Psoas muscle (tissue), 8 donors: ENCODE measurements at places on chromosomes 5 and 9. TPM values are rescaled to one million over a fixed set of nuclear protein-coding genes. Genes with fewer than 3 reads are reported as not detected.

The SPATA31E1 gene
- total RNA-seq: not detected

The DPP7 gene
- 67.4 TPM for total RNA-seq

DNA sequence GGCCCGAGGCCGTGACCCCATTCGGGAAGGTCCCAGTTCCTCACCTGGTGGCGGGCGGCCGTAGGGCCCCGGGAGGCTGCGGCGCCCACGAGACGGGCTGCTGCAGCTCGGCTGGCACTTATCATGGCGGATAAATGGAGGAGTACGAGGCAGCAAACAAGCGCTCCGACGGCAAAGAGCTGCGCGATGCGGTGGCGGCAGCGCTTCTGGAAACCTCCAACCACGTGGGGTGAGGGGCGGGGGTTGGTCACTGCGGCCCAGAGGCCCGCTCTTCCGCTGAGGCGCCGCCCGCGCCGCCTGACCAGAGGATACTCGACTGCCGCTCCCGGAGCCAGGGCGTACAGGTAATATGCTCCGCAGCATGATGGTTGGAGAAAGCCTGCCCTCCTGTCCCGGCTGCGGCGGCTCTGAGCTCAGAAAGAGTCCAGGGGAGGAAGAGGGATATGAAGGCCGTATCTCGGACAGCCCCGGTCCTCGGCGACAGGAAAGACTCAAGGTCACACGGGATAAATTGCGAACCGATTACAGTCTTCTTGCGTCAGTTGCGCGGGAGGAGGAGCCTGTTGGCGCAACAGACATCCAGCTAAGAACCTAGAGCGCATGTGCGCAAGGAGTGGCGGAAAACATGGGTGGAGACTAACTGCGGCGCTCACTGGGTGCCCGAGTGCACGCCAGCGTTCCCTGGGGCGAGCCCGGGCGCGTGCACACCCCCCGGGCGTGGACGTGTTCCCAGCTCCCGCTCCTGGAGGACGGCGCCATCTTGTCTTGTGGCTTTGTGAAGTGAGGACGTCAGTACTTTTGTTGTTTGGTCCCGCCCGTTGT is at the start of gene HSPA9:
TSS of gene HSPA9 (minus strand) at position 208 of the 822 bp plus-strand sequence. CDS start at position 125, 83 bp downstream.
- peak; percentile 99 for DNase-seq

DNA sequence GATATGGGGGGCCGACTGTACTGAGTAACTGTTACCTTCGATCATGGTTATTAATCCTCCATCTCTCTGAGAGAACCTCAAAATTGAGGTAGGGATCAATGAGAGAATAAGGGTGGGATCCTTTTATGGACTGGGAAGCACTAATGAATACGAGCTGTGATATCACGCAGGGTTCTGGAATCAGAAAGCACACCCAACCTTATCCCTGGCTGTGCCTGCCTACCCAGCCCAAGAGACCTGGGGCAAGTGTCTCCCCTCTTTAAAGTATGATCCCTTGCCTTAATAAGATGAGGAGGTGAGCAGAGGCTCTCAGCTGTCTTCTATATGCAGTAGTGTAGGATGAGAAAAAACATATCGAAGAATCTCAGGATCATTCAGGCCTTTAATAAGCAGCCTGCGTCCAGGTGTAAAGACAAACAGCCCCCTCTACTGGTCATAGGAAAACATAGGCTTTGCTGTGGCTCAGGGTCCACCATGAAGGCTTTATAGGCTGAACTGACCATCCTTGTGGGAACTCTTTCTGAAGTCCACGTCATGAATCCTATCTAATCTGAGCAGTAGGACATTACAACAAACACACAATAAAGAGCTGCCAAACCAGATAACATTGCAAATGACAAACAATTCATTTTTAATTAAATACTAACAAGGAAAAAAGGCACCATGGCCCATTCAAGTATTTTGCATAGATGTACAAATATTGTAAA is 16.8 kb downstream of the NIPAL4 start:
- no peak for DNase-seq

The FCN2 gene
- total RNA-seq: not detected

The PCDHGA9 gene
- total RNA-seq: 1.7 TPM

DNA sequence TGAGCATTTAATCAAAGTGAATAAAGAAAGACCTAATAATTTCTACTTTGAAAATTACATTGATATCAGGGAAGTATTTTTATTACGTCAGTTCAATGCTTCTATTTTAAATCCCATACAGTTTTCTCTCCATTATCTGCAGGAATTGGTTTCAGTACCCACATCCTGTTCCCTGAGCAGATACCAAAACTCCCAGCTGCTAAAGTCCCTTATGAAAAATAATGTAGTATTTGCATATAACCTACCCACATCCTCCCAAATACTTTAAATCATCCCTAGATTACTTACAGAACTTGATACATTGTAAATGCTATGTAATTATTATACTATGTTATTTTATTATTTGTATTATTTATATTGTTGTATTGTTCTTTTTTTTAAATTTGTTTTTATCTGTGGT is 125.4 kb upstream of the MINAR2 start:
- DNase-seq: no peak

The LEAP2 gene
- total RNA-seq: 0.51 TPM

DNA sequence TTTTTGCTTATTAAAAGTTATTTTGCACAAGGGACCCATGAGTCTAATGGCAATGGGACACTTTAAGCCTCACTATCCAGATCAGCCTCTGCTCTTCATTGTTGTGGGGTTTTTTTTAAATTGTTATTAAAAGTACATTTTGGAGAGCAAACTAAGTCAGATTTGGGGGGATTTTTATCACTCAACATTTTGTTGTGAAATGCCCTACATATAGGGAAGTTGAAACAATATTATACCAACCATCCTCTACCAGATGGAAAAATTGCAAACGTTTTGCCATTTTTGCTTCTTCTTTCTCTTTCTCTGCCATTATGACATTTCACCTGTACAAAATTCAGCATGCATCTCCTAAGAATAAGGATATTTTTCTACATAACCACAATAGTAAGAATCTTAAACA is 75.3 kb downstream of the SLC1A3 start:
- DNase-seq: no peak

The NIPAL4 gene
- 0.42 TPM for total RNA-seq

The LMX1B gene
- not detected for total RNA-seq

The LCP2 gene
- total RNA-seq: 4.9 TPM

The SPATA31D4 gene
- not detected for total RNA-seq

- no peak for DNase-seq
Measured at GRCh38 chr5:61788548-61788947, 456.5 kb downstream of the ZSWIM6 start.

DNA sequence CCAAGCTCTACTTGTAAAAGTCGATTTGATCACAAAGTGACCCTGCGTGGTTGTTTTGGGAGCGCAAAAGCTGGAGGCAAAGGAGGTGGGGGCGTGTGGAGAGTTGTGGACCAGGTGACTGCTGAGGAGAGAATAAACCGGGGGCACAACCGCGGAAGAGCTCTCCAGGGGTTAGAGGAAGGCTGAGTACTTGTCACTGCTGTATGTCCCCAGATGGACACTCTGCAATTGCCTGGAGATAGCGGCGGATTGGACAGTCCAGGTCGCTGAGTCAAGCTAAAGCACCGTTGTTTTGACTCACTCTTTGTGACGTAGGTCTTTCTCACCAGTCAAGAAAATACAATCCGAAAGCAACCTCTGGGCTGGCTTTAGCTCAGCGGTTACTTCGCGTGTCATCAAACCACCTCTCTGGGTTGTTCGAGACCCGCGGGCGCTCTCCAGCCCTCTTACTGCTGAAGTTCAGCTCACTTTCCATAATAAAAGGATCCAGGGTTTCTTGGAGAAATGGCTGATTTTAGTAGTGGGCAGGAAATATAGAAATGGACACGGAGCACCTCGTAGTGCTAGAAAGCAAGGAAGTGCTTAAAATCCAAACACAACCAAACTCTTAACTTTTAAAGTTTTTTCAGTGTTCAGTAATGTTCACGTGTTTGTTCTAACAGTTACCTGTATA is 25.7 kb downstream of the ZMAT2 start:
- DNase-seq: peak; percentile 22

DNA sequence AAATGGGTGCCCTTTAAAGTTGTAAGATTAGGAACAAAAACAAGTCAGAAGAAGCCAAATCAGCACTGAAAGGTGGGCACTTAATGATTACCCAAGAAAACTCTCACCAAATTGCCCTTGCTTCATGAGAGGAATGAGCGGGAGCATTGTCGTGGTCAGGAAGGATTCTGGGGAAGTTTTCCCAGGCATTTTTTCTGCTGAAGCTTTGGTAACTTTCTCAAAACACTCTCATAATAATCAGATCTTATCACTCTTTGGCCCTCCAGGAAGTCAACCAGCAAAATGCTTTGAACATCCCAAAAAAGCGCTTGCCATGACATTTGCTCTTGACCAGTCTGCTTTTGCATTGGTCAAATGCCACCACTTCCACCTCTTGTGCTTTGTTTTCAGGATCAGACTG is 10.4 kb upstream of the PCDHGC3 start:
- no peak for DNase-seq

The CCDC183 gene
- total RNA-seq: not detected

GRCh38 chr5:37724395-37725125 is 115.3 kb downstream of the GDNF start:
- no peak for DNase-seq

- DNase-seq: no peak
Measured at GRCh38 chr5:36239370-36240293, 2.1 kb downstream of the NADK2 start.

DNA sequence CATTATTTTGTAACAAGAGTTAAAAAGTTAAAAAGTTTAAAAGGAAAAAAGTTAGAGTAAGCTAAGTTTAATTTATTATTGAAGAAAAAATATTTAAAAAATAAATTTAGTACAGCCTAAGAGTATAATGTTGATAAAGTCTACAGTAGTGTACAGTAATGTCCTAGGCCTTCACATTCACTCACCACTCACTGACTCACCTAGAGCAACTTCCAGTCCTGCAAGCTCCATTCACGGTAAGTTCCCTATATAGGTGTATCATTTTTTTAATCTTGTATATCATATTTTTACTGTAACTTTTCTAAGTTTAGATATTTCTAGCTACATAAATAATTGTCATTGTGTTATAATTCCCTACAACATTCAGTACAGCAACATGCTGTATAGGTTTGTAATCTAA is 69.4 kb upstream of the PANK3 start:
- DNase-seq: no peak

The GFI1B gene
- total RNA-seq: not detected

DNA sequence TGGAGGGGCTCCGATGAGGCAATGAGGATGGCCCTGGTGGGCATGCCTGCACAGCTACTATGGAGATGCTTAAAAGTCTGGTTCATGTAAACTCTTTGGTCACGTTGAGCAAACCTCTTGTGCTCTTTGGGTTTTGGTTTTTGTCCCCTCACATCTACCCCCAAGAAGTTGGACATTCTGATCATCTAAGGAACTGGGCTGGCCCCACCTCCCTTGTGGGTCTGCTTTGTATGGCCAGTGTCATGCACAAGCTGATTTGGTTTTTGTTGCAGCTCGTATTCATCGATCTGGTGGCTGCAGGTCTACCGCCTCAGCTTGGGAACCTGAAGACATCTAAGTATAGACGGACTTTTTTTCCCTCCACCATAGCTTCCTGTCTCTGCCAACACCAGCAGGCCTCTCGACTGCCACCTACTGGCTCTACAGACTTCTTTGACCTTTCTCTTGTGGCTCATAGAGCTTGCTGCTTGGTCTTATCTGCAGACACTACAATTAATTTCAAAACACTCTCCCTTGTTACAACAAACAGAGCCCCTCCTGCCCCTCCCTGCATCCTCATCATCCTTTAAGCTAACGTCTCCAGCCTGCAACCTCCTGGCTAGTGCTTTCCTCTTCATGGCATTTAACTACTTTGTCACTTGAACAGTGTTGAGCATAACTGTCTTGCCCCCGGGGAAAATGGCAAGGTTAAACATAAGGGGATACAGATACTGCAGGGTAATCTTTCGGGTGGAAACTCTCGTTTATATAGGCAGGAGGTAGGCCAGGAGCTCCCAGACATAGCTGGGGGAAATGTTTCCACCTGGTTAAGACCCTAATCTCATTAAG is 34.5 kb downstream of the TSTD2 start:
- DNase-seq: peak; percentile 66

The ARSI gene
- total RNA-seq: 0.15 TPM

The ASS1 gene
- 68.8 TPM for total RNA-seq

GRCh38 chr5:160473681-160474080 is 52.0 kb downstream of the PTTG1 start:
- DNase-seq: no peak

The LRRC14B gene
- 9.5 TPM for total RNA-seq

- no peak for DNase-seq
Measured at GRCh38 chr9:8297047-8297446, 497.5 kb upstream of the DMAC1 start.
